Activated naive CD4-positive, alpha-beta T cell treated with anti-CD3 and anti-CD28 coated beads for 36 hours (primary cell): ENCODE measurements at places on chromosomes 12 and 14.
A peak's percentile ranks its signal among the peaks of the same experiment; 100 is the strongest.

DNA sequence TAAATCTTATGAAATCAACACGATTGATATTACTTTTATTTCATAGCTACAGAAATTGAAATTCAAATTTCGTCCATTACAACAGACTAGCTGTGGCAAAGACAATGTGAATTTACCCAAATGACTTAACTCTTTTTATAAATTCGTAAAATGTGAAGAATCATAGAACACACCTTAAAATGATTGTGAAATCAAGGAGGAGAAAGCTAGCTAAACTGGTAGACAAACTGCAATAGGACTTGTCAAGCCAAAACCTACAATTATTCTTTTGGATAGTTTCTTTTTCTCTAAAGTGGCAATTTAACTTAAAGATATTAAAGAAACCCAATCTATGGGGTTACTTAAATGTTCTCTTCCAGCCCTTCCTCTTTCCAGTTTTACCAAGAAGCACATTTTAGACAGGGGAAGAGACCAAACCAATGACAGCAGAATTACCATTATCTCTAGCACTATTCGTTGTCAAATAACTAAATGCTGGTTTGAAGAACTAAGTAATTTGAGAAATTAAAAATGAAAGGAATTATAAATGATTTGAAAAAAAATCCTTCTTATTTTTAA, 807 bp upstream of the SLC16A7 start:
- no peak for DNase-seq

- no peak for DNase-seq
Observed at GRCh38 chr12:104356231-104357115, 52.9 kb downstream of the EID3 start.

GRCh38 chr12:73863546-73863945, 674.1 kb upstream of the ATXN7L3B start:
- no peak for DNase-seq

DNA sequence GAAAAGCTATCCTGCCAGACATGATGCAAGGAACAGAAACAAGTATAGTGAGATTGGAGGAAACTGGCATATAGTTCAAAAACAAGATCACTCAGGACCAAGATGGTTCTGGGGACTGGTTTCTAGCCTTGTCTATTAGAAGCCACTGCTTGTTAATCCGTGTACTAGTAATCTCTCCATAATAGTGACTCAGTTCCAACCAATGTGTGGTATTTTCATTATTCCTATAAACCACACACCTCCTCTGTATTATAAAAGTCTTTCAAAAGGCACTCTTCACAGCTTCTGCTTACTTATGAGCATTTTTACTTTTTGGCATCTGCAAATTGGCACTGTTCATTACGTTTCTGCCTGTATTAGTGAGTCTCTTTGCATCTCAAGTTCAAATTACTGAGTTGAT, 140.3 kb downstream of the SLC6A15 start:
- no peak for DNase-seq

- no peak for DNase-seq
Observed at GRCh38 chr14:103273145-103273744, 60.8 kb upstream of the EIF5 start.

DNA sequence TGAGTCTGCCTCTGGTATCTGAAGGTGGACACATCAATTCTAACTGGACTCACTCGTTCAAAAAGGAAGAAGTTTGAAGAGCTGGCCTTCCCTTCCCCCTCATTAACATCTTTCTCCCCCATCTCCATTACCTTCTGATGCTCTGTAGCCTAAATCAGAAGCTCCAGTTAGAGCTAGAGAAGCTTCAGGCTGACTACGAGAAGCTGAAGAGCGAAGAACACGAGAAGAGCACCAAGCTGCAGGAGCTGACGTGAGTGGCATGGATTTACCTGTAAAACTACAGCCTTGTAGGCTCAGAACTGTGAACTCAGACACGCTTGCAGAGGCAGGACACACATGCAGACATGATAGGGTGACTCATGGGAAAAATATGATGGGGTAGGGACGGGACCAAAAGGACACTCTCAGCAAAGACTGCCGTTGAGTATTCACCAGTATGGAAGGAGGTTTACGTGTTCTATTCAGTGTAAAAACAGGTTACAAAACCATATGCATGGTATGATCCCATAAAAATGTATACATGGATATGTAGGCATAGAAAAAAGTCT, 14.3 kb upstream of the PIP4K2C start:
- no peak for DNase-seq

GRCh38 chr14:101757064-101757838, 4.3 kb upstream of the PPP2R5C start:
- no peak for DNase-seq

- DNase-seq: no peak
Observed at GRCh38 chr14:66041582-66041981, 444.6 kb upstream of the CCDC196 start.

DNA sequence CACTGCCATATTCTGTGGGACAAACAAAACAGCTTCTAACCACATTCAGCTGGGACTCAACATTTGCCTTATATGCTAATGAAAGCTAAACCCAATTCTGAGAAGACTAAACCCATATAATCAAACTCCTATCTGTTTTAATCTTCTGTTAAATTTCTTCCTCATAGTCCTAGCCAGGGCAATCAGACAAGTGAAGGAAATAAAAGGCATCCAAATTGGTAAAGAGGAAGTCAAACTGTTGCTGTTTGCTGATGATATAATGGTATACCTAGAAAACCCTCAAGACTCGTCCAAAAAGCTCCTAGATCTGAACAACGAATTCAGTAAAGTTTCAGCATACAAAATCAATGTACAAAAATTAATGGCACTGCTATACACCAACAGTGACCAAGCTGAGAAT, 157.1 kb downstream of the PHLDA1 start:
- no peak for DNase-seq

DNA sequence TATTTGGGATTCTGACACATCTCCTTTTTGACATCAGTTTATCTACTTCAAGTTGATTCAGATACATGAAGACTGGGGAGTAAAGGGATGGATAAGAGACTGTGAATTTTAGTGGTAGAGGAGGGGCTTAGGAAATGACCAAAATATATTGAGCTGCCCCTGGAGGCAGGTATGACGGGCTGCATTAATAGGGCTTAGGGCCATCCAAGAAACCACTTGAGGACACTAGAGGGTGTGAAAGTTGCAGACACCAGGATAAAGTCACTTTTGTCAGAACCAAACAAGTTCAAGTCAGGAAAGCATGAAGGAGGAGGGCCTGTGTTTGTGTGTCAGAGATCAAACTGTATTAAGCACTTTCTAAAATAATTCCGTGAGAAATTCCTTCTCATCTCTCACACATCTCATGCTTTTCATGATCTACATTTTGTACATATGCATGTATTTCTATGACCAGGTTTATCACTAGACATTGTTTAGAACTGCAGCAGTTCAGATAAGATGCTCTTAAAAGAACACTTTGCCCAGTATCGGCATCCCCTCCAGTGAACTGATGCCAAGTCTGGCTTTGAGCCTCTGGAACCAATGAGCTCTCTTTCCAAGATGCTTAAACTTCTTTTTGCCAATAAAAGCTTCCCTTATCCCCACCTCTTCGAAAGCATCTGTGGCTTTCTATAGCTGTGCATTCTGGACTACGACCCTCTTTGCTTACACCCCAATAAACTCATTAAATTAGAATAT, 136.9 kb downstream of the SLC38A1 start:
- no peak for DNase-seq

DNA sequence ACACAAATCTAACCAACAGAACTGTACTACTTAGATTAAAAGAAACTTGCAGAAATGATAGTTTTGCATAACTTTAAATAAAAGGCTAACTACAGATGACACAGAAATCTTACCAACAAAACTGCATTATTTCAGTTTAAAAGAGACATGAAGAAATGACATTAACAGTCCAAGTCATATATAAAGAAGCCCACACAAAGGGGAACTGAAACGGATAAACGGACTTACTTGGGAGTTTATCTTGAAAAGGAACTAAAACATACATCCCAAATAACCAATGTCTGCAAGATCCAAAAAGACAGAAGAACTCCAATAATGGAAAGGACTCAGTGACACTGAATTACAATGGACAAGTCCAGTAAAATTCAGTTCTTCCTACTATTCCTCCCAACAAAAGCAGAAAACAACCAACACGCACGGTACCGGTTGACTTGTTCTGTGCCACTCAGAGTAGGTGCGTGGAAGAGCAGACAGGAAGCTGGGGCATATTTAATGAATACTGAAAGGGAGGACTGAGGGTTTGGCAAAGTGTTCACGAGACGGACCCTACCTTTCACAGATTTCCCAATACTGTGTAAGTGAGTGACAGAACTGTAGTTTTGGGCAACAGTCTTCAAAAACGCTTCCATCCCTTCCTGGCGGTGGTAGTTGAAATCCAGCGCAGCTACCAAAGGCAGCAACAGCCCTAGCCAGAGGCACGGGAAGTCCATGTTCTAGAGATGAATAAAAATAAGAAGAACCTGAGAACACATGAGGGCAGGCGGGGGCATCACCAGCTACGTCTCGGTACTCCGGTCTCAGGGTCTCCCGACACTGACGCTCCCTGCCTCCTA, 627 bp downstream of the CPM start:
- peak; percentile 51 for DNase-seq

DNA sequence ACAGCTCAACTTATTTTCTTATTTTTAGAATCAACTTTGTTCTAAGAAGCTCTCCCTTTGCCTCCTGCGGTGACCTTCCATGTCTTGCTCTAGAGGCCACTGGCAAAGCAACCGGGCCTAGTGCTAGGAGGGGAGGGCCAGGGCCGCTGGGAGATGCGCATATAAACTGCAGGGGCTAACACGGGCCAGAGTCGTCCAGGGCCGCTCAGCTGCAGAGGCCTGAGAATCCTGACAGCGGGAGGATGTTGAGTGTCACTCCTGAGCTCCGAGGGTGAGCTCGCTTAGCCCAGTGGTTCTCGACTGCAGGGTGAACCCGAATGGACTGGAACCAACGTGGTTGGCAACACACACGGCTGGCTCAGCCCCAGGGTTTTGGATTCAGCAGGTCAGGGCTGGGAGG, 6.5 kb upstream of the PIWIL1 start:
- DNase-seq: no peak

DNA sequence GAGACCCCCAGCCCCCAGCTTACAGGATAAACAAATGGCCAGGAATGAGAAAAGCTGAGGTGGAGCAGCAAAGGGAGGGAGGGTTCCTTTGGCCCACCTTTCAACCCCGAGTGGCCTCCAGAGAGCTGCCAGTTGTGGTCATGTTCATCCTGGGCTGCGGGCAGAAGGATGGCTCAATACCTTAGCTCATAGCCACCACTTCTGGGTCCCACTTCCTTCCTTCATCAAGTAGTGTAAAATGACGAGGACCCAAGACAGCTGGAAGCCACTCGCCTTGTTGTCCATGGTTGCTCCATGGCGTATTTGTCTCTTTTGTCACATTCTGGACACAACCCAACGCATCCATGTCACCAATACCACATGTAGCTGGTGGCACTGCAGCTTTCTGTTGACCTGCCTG, 24.2 kb downstream of the CRACR2A start:
- peak; percentile 37 for DNase-seq

DNA sequence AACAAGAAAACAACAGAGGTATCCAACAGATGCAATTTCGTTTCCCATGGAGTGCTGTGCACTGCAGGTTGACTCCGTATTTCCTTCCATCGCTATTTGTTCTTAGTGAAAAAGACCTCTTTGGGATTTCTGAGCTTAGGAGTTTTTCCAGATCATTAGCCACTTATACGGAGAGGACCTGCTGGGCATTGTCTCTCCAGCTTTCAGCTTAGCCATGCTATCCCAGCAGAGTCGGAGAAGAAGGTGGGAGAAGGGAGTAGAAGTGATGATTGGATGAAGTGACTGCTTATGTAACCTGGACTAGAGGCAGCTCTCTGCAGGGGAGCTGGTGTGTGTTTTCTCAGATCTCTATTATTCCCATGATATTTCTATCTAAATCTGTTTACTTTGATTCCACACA, 737.7 kb downstream of the DIO2 start:
- DNase-seq: no peak

DNA sequence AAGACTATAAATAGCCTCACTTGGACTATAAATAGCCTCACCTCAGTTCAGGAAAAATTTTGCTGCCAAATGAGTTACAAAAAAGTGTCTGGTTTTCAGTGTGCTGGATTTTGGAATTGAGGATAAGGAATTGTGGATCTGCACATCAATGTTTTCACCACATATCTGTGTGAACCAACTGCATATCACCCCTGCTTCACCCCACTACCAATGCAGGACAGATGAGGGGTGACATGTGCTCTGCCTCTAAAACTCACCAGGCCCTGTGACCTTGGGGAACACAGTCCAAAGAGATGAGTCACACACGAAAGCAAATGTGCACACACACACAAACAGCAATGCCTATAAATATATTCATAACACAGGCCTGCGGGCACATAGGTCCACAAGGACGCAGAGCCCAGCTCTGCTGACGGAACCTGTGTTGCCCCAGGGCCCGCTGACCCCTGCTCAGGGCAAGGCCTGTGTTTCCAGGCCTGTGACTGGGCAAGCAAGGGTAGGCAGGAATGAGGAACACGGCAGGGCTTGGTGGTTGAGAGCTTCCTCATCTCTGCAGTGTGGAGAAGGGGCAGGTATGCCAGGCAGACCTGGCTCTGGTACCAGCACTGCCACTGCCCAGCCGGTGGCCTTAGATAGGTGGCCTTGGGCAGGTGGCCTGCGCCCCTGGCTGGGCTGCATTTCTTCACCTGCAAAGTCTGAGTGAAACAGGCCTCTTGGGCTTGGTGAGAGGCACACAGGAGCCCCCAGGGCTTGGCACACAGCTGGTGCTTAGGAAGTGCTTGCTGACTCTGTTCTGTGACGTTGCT, 82.4 kb downstream of the ARL6IP4 start:
- DNase-seq: no peak

DNA sequence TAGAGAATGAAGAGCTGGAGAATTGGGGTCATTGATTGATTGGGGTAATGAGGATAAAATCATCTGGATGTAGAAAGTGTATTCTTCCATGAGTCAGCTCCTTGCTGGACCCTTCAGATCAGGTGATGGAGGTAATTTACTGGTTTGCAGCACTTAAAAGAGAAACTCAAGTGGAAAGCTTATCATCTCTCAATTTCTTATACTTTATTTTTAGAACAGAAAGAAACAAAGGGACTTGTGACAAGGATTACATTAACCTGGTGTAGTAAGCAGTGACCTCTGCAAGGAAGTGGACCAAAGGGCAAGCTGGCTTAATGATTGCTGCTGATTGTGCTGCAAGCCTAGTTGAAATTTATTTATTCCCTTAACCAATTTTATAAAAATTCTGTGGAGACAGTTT, 405.0 kb downstream of the TRHDE start:
- DNase-seq: no peak

GRCh38 chr14:75906680-75907280, 75.0 kb downstream of the TGFB3 start:
- peak; percentile 87 for DNase-seq

- DNase-seq: no peak
Observed at GRCh38 chr12:73529231-73529630, 1008.4 kb upstream of the ATXN7L3B start.

DNA sequence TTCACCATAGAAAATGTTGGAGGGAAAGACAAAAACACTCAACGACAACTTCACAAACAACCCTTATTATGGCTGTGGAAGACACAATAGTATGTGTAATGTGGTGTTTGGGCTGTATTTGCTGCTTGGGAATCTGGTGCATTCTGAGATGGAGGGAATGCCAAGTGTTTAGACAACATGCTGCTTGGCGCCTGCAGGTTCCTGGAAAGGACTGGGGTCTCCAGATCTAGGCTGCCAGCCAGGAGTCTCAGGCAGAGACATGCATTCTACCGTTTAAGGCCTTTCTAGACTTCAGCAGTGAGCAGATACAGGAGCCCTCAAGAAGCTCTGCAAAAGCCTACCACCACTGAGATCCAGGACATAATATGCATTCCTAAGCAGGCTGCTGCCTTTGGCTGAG, 418.7 kb downstream of the NRXN3 start:
- no peak for DNase-seq

- DNase-seq: no peak
Observed at GRCh38 chr12:112140728-112141127, 15.4 kb downstream of the TRAFD1 start.

- DNase-seq: no peak
Observed at GRCh38 chr12:5094986-5095385, 51.3 kb downstream of the KCNA5 start.
